ENCODE measurements at places on chromosomes 4 and X.

DNA sequence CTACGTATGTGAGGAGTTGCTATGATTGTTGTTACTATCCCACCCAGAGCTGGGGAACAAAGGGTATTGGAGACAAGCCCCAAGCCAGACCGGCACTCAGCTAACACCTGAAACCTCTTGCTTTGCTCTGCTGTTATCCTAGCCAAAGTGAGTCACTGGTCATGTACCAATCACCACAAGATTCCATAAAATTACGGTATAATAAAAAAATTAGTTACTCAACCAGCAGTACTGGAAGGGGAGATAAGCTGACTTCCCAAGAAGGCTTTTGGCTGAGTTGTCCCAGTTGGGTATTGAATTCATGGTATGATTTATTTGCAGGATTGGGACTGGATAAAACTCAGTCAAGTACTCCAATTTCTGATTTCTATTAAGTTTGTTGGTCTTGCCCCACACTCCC lies 5.3 kb downstream of the EDA2R start:
- DNase-seq, result no peak

DNA sequence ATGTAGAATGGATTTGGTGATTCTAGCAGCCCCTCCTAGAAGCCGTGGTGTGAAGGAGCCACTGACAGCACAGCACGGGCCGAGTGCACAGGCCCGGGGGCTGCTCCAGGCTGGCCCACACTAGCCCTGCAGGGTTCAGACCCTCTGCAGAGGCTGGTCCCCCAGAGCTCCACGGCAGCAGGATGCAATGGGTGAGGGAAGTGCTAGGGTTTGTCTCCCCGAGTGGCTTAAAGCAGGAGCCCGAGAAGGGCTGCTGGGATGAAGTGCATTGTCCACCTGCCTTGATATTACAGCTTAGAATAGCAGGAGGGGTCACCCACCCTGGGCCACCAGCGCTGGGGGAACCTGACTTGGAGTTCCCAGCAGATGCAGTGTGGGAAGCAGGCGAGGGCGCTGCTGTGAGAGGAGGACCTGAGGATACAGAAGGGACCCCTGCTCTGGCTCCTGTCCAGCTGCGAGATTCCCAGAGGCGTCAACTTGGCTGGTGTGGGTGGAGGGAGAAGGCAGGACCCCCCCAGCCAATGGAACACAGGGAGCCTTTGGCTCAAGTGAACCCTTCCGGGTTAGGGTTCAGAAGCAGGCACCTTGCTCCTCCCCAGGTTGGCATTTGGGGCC lies 30.0 kb downstream of the WDR1 start:
- no peak for DNase-seq

DNA sequence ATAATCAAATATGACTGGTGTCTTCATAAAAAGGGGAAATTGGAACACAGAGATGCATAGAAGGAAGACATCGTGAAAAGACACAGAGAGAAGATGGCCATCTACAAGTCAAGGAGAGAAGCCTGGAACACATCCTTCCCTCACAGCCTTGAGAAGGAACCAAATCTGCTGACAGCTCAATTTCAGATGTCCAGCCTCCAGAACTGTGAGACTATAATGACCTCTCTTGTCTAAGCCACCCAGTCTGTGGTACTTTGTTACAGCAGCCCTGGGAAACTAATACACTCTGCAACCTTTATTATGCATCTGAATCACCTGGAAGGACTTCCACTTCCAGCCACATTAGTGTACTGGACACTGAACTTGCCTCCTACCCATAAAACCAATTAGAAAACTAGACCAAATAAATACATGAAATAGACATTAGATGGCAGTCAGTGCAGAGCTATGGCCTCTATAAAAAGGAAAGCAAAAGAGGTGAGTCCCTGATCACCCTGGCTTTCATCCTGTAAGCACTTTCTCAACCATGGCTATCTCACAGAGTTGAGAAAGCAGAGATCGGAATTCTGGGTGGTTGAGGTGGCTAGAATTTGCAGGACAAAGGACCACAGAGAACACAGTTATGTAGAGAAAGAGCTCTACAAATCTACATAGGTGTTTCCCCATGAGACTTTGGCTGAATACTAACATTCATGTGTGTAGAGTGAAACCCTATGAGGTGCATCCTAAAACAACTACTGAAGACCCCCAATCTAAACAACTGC lies 25.7 kb downstream of the GAB3 start:
- no peak for DNase-seq

DNA sequence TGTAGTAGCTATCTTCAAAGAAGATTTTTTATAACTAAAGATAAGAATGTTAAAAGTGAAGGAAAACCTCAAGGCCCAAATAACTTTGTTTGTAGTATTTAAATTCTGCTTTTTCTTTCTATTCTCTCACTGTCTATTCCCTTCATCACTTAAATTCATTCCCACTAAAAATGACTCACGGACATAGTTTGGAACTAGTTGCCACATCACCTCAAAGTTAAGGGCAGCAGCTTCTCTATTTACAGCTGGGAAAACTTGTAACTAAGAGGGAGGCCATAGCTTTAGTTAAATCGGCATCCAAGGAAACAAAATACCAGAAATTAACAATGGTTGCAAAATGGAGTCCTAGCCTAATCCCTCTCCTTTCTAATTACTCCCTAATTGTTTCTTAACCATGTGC lies 325.4 kb upstream of the MAGEB2 start:
- DNase-seq, result no peak

DNA sequence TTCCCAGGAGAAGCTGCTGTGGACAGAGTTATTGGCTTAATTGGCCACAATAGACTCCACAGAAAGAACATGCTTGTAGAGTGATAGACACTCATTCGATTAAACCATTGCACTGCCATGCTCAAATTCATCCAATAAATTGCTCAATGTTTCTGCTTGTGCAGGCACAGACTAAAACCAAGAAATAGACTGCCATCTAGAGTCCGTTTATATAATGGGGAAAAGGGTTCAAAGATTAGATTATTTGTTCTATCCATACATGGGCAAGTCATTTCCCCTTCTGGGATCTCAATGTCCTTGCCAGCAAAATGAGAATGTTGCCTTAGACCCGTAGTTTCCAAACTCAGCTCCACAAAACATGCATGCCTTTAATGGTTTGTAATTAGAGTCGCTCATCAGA lies 8.7 kb downstream of the SMIM10 start:
- no peak for DNase-seq

DNA sequence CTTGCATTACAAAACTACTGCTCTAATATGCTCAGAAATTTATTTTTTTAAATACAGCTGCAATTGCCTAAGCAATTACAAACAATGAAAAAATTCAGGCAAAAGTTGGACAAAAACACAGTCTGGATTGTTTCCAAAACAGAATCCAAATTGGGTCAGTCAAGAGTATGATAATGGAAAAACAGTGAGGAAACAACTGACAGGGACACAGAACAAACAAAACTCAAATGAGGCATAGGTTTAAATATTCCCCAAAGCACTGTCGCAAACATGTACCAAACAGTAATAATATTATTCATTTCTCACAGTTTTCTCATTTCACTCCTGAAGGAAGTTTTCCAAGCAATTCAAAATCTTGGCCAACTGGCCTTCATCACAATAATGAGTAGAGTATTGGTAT lies 386.6 kb downstream of the CENPC start:
- DNase-seq, result no peak

DNA sequence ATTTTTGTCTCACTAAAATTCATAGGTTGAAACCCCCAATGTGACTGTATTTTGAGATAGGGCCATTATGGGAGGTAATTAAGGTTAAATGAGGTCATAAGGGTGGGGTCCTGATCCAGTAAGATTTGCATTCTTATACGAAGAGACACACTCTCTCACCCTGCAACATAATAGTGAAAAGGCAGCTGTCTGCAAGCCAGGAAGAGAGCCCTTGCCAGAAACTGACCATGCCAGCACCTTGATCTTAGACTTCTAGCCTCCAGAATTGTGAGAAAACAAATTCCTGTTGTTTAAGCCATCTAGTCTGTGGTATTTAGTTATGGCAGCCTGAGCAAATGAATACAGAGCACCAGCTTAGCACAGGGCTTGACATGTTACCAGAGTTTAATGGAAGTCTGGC lies 17.5 kb upstream of the IGSF1 start:
- no peak for DNase-seq

DNA sequence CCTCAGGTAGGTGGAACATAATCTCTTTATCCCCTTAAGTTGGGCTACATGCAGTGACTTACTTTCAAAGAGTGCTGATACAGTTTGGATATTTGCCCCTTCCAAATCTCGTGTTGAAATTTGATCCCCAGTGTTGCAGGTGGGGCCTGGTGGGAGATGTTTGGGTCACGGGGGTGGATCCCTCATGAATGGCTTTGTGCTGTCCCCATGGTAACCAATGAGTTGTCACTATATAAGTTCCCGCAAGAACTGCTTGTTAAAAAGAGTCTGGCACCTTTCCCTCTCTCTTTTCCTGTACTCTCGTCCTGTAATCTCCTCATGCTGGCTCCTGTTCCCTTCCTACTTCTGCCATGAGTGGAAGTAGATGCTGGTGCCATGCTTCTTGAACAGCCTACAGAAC lies 71.3 kb downstream of the GLRA3 start:
- no peak for DNase-seq

DNA sequence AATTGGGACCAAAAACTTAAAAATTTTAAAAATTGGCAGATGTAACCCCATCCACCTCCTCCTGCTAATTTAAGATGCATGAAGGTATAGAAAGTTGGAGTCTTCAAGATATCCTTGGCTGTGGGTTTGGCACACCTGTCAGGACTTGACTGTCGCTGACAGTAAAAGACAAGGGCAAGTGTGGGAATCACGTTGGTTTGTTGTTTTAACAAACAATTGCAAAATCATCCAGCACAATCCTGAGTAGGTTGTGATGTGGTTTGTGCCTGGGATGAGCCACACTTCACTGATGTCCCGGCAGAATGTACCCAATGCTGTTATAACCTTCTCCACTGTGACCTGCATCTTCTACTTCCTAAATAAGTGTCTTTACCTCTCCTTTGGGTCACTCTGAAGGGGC lies 24.0 kb downstream of the HOPX start:
- no peak for DNase-seq

GRCh38 chr4:186819342-186820086 lies 95.9 kb upstream of the FAT1 start:
- no peak for DNase-seq

DNA sequence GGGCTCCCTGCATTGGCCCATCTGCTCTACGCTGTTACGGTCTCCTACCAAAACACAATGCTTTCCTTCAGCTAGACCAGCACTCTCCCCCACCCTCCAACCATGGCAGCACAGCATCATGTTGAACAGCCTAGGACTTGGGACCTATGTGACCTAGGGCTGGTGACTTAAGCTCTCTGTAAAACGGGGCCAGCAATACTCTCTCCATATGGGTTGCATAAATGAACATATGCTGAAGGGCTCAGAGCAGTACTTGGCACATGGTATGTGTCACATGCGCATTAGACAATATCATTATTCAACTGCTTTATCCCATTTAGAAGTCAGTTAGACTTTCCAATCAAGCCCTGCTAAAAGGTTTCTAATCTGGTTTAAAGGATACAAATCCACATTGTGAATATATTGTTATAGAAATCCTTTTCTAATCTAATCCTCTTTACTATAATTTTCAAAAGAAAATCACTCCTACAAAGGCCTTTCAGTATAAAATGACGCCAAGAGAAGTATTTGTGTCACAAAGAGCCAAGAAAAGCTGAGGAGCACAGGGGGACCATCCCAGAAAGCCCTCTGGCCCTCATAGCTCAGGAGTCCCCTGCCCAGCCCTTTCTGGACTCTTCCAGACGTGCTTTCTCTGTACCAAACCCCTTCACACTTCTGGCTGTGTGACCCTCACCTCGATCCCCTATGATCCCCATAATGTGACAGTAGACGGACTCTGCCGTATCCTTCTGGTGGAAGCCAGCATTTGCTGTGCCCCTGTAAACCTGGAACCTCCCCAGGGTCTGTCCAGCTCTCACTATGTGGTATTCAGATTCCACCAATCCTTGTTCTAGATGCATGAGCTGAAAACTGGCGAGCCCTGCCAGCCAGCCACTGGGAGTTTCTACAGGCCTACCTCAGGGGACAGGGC lies 42.3 kb downstream of the NSG1 start:
- DNase-seq, result no peak

GRCh38 chrX:11398785-11399184 lies 105.6 kb downstream of the AMELX start:
- no peak for DNase-seq

DNA sequence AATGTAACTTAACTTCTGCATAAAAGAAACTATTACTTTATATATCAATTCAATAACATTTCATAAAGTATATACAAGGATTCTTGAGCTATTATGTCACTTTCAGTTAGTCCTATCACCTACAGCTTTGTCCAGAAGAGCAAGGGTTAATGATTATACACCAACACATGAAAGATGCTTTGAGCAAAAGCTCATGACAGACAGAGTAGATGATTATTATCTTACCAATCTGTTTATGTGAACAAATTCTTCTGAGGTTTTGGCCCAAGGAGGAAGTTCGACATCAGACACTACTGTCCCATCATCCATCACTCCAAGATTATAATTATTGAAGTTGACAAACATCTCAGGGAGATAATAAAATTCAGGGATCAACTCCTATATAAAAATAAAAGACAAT lies 166.7 kb upstream of the MAB21L2 start:
- no peak for DNase-seq

DNA sequence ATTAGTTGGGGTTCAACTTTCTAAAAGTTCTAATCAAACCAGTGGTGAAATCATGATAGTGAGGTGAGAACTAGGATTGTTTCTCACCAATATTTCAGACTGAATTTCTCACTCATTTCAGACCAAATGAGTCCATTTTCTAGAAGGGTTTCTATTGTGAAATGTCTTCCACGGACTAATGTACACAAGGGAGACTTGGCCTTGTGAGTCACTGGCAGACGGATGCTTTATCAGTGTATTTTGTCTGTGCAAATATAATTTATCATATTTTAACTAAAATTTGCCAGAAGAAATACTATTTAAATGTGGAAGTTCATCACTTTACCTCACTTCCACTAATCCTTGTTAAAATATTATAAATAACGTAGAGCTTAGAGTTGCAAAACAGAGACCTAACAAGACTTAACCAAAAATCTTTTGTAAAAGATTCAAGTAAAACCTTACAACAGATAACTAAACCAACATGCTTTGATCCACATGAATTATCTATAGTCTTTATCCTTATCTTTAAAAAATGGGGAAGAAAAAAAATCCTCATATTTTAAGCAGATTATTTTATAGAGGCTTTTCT lies 506.0 kb upstream of the FAM241A start:
- no peak for DNase-seq

DNA sequence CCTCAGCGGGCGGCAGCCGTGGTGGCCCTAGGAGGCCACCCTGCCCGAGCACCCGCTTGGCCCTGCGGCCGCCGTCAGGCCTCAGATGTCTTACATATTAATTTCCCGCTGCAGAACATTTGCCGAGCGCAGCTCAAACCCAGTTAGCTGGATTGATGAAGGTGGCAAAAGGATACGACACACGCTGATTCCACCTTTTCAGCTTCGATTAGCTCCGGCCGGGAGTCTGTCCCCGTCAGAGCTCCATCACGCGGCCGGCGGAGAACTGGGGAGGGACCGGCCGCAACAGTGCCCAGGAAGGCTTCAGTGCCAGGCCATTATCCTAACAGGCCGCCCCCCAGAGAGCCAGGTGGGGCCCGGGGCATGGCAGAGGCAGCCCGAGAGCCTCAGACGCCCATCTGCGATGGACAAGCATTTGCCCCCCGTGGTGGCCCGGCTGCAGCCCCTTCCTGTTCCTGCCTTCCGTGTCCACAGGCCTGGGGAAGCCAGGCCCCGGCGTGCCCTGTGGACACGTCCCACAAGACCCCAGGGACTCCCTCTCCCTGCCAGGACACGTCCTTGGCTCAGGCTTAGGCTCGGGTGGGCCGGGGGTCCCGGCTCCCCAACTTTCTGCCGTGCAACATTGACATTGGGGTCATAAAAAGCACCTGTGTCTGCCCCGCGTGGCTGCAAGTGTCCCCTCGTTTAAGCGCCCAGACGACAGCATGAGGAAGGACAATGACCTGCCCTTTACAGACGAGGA lies 133.8 kb upstream of the NKX1-1 start:
- no peak for DNase-seq
